Neural cell (in vitro differentiated cells): ENCODE measurements at places on chromosomes 2 and 18. TPM values are rescaled to one million over a fixed set of nuclear protein-coding genes. Genes with fewer than 3 reads are reported as not detected.

The OXER1 gene
- polyA plus RNA-seq: not detected in 2 replicates

The DCTN1 gene
- 160 and 183 TPM in 2 replicates for polyA plus RNA-seq

The STAT4 gene
- 3.7 and 5.1 TPM in 2 replicates for polyA plus RNA-seq

The SERPINB3 gene
- polyA plus RNA-seq: not detected in 2 replicates

The TSHZ1 gene
- polyA plus RNA-seq: 0.40 and 1.1 TPM in 2 replicates

The CAPN14 gene
- 2.1 and 3.0 TPM in 2 replicates for polyA plus RNA-seq

The LOXHD1 gene
- polyA plus RNA-seq: not detected in 2 replicates

The APLF gene
- 0.40 and 0.45 TPM in 2 replicates for polyA plus RNA-seq

The GALNT13 gene
- polyA plus RNA-seq: 10.9 and 12.4 TPM in 2 replicates

The CDH2 gene
- polyA plus RNA-seq: 193 and 199 TPM in 2 replicates

The UGT1A9 gene
- not detected in 2 replicates for polyA plus RNA-seq

The DOK6 gene
- polyA plus RNA-seq: 7.4 and 9.7 TPM in 2 replicates

The TTN gene
- 0.10 and 0.16 TPM in 2 replicates for polyA plus RNA-seq

The CPO gene
- polyA plus RNA-seq: 0.60 and 1.2 TPM in 2 replicates

The CYRIA gene
- polyA plus RNA-seq: 64.0 and 67.0 TPM in 2 replicates

The GCG gene
- polyA plus RNA-seq: not detected in 2 replicates

The BCL11A gene
- 44.0 and 54.2 TPM in 2 replicates for polyA plus RNA-seq

The RIT2 gene
- polyA plus RNA-seq: 1.1 and 2.3 TPM in 2 replicates

The HNMT gene
- polyA plus RNA-seq: 0.40 TPM in 1 of 2 replicates, not detected in the other

The PROKR1 gene
- polyA plus RNA-seq: 0.06 TPM in 1 of 2 replicates, not detected in the other

The BIN1 gene
- 61.9 and 75.1 TPM in 2 replicates for polyA plus RNA-seq

The TUBB6 gene
- 3.8 and 6.7 TPM in 2 replicates for polyA plus RNA-seq

The ALPG gene
- not detected in 2 replicates for polyA plus RNA-seq

The XRCC5 gene
- 270 and 279 TPM in 2 replicates for polyA plus RNA-seq

The C2orf42 gene
- 8.6 and 14.4 TPM in 2 replicates for polyA plus RNA-seq

The SKOR2 gene
- polyA plus RNA-seq: not detected in 2 replicates

The DPYSL5 gene
- polyA plus RNA-seq: 111 and 157 TPM in 2 replicates

The SULT1C4 gene
- not detected in 2 replicates for polyA plus RNA-seq

The CFAP65 gene
- 1.1 and 1.7 TPM in 2 replicates for polyA plus RNA-seq

The NBEAL1 gene
- polyA plus RNA-seq: 5.2 and 7.9 TPM in 2 replicates

The GREB1L gene
- polyA plus RNA-seq: 23.3 and 24.2 TPM in 2 replicates

The PNPT1 gene
- polyA plus RNA-seq: 22.5 and 23.4 TPM in 2 replicates

The CDH19 gene
- polyA plus RNA-seq: 0.11 and 0.28 TPM in 2 replicates

The FAM161A gene
- polyA plus RNA-seq: 12.0 and 17.5 TPM in 2 replicates

The ERFE gene
- polyA plus RNA-seq: 0.32 TPM in 1 of 2 replicates, not detected in the other

The RBBP8 gene
- 8.7 and 19.5 TPM in 2 replicates for polyA plus RNA-seq

The PRSS56 gene
- 0.16 TPM in 1 of 2 replicates, not detected in the other for polyA plus RNA-seq

The WBP1 gene
- polyA plus RNA-seq: 220 and 230 TPM in 2 replicates

The RNF125 gene
- 0.04 and 2.3 TPM in 2 replicates for polyA plus RNA-seq

The PDE1A gene
- 1.6 and 2.2 TPM in 2 replicates for polyA plus RNA-seq

The LAPTM4A gene
- polyA plus RNA-seq: 81.7 and 84.0 TPM in 2 replicates

The SERPINB12 gene
- not detected in 2 replicates for polyA plus RNA-seq

The TXNDC2 gene
- 0.41 TPM in 1 of 2 replicates, not detected in the other for polyA plus RNA-seq

The ATP8B1 gene
- polyA plus RNA-seq: not detected in 2 replicates

The C2orf15 gene
- polyA plus RNA-seq: 8.8 and 12.8 TPM in 2 replicates

The NT5C1B gene
- not detected in 2 replicates for polyA plus RNA-seq
